ENCODE measurements at places on chromosomes 11 and 22.

DNA sequence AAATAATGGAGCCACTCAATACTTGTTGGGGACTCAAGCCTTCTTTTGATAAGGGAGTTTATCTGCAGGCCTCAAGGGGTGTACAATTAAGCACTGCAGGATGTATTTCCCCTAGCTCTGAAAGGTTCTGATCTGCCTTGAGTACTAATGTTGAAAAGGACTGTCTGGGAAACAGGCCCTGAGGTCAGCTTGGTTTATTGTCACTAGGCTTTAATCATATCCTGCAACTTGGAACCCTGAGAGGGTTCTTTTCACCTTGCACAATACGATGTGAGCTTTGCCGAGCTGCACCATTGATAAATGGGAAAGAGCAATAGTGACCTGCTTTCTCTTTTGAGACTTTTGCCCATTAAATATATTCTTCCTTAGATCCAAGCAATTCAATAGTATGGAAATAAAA, 31.6 kb upstream of the HORMAD2 start:
- no peak for DNase-seq

DNA sequence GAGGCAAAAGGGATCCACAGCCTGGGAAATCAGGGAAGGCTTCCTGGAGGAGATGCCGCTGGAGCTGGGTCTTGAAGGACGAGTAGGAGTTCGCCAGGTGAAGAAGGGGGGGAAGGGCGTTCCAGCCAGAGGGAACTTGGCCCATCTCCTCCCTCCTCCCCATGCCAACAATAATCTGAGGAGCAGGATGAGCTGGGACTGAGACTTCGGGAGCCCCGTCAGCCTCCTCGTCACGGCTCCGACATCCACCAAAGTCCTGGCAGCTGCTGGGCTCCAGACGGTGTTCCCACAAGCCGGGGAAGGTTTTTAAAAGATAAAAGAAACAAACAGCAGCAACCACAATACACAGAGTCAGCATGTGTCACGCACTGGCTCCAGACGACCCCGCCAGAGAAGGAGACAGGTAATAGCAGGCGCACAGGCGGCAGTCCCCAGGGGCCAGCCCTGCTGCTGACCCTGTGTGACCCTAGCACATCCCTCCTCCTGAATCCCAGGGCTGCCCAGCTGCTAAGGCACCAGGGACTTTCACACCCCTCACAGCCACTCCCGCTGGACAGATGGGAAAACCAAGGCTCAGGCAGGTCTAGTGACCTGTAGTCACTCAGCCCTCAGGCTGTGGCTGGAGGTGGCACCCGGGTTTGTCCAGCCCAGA, 37.3 kb downstream of the NUP50 start:
- no peak for DNase-seq

- no peak for DNase-seq
Measured at GRCh38 chr11:111395081-111395480, 16.0 kb upstream of the POU2AF1 start.

GRCh38 chr11:64875369-64876228, 2.8 kb downstream of the EHD1 start:
- no peak for DNase-seq

- peak; percentile 62 for DNase-seq
Measured at GRCh38 chr22:24525416-24526037, 29.4 kb downstream of the GUCD1 start.

DNA sequence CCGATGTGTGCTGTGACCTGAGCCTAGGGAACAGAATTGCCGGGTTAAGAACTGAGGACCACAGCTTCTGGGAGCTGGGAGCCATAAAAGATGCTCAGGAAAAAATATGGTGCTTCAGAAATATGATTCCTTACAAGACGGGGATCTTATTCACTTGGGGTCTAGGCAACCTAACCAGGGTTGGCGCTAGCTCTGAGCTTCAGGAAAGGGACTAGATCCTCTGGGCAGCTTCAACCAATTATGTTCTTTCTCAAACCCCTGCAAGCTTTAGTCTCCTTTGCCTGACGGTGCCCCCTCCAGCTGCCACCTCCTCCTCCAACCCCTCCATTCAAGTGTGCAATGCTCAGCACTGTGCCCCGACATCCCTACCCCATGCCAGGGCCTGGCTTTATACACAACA, 634.1 kb upstream of the CADM1 start:
- DNase-seq = no peak

- DNase-seq = no peak
Measured at GRCh38 chr22:41659941-41660340, 28.7 kb downstream of the SNU13 start.

DNA sequence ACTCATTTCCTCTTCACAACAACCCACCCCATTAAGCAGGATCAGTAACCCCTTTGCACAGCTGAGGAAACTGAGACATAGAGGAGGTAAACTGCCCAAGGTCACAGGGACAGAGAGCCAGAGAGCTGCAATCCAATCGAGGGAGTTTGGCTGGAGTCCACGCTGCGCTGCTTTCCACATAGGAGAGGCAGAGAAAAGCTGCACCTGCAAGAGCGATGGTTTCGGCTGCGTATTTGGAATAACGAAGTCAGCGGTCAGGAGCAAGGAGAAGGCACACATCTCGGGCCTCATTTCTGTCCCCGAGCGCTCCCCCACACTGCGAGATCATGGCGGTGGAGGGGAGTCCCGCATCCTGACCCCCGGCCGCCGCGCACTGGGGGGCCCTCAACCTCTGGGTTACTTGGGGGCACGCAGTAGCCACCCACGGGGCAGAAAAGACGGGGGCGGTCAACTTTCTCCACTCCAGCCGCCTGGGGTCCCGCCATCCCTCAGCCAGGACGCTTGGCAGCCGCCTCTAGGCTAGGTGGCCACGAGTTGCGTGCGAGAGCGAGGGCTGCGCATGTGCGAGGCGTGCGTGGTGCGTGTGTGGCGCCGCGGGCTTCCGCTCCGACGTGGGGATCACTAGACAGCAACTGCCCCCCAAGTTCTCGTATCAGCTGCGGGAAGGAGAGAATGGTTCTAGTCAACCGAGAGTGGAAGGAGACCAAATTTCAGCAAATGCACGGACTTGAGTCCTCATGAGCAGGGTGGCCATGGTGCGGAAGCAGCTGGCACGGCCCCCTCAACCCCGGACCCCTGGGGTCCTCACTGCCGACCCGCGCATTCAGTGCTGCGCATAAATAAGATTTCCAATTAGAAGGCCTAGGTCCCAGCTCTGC, 42.3 kb upstream of the CLDN5 start:
- DNase-seq = no peak

DNA sequence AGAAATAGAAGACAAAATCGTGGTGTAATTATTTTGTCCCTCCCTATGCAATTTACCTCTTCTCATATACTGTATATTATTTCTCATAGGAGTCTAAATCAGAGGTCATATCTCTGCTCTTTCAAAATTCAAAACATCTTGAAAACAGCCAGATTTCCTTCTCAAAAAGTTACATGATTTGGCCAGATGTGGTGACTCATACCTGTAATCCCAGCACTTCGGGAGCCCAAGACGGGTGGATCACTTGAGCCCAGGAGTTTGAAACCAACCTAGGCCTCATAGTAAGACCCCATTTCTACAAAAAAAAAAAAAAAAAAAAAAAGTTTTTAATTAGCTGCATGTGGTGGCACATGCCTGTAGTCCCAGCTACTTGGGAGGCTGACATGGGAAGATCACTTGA, 29.0 kb upstream of the DNAJB7 start:
- DNase-seq = no peak

- DNase-seq = no peak
Measured at GRCh38 chr22:23351321-23351720, 171.0 kb downstream of the BCR start.

DNA sequence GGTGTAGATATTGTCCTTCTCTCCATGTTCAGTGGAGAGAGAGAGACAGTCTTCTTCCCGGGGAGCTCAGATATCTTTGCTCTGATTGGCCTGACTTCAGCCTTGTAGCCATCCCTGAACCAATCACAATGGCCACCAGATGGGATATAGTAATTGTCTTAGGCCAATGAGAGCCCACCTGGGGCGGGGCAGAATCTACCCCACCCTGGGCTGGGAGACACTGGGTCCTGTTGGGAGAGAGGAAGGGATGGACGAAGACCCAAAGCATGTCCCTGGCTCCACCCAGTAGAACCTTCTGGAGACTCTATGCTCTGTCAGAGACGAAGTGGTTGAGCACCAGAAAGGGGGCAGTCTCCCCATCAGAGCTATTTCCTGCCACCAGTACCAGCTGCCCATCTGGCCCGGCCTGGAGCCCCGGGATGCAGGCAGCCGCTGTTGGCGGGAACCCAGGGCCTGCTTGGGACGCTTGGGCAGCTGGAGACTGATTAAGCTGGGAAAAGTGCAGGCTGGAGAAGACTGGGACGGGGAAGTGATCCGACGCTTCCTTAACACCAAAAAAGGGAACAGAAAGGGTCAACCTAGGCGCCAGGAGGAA, 31.6 kb upstream of the CBX7 start:
- no peak for DNase-seq

- no peak for DNase-seq
Measured at GRCh38 chr11:58893899-58894298, 45.4 kb upstream of the GLYATL1 start.

- DNase-seq = no peak
Measured at GRCh38 chr11:83976086-83976485, 689.9 kb upstream of the CCDC90B start.

DNA sequence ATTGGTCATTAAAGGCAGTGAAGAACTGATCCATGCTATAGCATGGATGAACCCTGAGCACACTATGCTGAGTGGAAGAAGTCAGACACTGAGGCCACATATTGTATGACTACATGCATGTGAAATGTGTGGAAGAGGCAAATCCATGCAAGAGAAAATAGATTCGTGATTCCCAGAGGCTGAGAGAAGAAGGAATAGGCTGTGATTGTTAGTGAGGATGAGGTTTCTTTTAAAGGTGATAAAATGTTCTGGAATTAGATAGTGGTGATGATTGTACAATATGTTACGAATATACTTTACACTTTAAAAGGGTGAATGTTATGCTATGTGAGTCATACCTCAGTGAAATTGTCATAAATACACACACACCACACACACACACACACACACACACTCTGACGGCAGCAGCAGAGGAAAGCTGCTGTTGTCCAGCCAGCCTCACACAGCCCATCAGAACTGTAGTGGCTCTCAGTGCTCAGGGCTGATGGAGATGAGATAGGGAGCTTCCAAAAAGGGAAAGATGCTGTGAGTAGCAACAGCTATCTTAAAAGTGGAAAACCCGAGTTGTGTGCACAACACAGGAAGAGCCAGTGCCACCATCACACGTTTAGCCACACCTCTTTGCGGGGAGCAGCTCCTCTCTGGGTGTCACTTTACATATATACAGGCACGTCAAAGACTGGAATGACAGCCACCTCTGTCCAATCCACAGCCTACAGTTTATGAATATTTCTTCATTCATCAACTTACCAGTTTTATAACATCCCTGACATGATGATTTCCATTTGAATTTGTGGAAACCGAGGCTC, 153.0 kb downstream of the SPATA19 start:
- no peak for DNase-seq

DNA sequence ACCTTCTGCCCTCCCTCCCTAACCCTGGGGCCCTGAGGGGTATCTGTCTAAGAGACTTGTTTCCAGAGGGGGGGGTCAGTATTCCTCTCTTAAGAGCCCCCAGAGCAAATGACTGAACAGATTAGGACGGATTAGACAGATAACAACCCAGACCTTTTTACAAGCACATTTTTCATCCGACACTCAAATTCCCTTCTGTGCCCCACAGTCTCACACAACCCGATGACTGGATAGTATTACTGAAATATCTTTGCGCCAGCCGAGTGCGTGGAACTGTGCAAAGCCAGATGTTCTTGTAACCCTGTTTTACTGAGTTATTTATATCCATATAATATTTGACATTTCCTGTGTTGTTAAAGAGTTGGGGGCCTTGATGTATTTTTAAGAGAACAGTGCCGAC, 30.9 kb upstream of the FLI1 start:
- no peak for DNase-seq

DNA sequence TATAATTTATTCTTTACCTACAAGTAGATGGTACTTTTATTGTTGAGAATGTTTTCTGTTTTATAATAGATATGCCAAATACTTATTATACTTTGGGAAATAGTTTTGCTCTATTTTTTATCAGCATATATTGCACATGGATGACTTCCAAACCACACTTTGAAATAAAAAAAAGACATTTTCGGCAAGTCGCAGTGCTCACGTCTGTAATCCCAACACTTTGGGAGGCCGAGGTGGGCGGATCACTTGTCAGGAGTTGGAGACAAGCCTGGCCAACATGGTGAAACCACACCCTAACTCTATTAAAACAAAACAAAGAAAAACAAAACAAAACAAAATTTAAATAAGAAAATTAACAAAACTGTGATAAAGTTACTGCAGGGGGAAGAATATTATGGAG, 983.9 kb upstream of the CNTN5 start:
- no peak for DNase-seq

DNA sequence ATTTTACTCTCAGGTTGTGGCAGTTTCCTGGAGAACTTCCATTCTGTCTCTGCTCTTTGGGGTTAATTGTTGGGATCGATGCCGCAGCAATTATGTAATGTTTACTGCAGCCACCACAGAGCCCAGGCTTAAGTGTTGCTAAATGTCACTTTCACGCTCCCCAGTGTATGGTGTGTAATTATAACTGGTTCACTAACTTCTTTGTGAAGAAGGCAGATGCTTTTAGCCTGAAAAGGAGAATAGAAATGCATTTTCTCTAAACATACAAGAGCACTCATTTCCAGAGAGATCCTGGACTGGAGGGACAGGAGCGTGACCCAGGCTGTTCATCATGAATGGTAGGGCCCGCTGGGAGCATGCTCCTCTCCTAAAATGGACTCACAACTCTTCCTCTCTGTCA, 132.2 kb upstream of the PLET1 start:
- DNase-seq = peak; percentile 95

DNA sequence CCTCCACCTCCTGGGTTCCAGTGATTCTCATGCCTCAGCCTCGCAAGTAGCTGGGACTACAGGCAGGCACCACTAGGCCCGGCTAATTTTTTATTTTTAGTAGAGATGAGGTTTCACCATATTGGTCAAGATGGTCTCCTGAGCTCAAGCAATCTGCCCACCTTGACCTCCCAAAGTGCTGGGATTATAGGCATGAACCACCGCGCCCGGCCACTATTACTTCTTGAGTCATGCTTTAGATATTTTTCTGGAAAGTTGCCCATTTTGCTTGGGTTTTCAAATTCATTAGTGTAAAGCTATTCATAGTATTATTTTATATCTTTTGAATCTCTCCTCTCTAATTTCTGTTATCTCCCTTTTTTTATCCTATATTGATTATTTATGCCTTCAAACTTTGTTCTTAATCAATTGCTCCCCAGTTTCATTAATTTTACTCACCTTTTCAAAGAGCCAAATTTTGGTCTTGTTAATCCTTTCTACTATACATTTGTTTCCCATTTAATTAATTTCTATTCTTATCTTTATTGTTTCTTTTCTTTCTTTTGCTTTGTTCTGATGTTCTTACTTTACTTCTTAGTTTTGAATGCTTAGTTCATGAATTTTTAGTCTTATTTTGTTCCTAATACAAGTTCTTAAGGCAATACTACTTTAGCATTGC, 10.3 kb upstream of the RAC2 start:
- no peak for DNase-seq

Data from NCI-H1105 treated with DMSO at 0.1 percent for 48 hours (cell line).